CD4-positive, CD25-positive, alpha-beta regulatory T cell (primary cell): ENCODE measurements at places on chromosomes 11 and 22. TPM values are rescaled to one million over a fixed set of nuclear protein-coding genes. Genes with fewer than 3 reads are reported as not detected.

Gene KRTAP5-7
- not detected for total RNA-seq

Gene SYT9
- not detected for total RNA-seq

Gene GALNT18
- total RNA-seq = not detected

Gene MRPL16
- total RNA-seq = 26.9 TPM

Gene TNNT3
- 19.4 TPM for total RNA-seq

Gene GRM5
- total RNA-seq = not detected

Gene OR51B4
- total RNA-seq = not detected

- H3K27me3 ChIP-seq = no peaks in the 10 kb centered on the region
- no peak overlapping the region for H3K4me3 ChIP-seq
- no peak for DNase-seq
- H3K4me1 ChIP-seq = no peaks in the 10 kb centered on the region
- no peak overlapping the region for H3K27ac ChIP-seq
These were observed 27.3 kb upstream of the MUC5AC start for GRCh38 chr11:1130276-1131032.

DNA sequence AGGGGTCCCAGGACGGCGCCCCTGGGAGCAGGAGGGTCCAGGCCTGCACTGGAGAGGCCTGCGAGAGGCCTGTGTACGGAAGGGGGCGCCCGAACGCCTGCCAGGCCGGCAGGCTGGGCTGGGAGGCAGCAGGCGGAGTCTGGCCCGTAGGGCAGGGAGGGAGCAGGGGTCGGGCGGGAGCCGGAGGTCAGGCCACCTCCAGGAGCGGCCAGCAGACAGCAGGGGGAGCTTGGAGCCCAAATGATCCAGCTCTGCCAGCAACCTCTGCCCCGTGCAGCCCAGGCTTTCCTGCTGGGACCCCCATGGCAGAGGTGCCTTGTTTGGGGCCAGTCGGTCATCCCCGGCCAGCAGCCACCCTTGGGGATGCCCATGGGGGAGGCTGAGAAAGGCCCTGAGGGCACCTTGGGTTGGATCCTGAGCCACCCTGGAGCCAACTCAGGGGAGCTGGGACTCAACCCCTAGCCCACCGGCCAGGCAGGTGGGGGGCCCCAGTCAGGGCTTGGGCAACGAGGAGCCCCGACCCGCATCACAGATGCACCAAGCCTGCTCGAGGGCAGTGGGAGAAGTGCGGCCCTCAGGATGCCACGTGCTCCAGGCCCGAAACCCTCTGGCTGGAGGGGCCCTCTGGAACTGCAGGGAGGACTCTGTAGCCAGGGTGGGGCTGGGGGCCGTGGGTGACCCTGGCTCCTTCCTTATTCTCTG is 9.6 kb upstream of the SYT8 start:
- DNase-seq = no peak
- H3K4me1 ChIP-seq = no peaks in the 10 kb centered on the region
- no peak overlapping the region for H3K27ac ChIP-seq

DNA sequence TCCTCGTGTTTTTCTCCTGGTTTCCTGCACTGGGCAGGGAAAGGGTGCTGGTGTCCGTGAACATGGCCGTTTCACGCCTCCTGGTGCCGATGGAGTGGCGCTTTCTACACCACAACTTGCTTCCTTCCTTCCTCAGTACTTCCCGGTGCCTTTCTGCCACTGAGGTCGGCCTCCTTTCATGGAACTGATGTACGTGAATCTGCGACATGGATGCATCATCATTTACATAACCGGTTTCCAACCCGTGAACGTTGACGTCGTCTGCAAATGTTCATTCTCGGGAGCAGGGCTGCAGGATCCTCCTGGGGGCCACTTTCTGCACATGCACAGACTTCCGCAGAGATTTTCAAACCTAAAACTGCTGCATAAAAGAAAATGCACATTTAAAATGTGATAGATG is 474.4 kb downstream of the BRD1 start:
- H3K27me3 ChIP-seq = peaks cover 3% of the 10 kb centered on the region
- DNase-seq = no peak
- no peak overlapping the region for H3K27ac ChIP-seq
- H3K4me3 ChIP-seq = no peak overlapping the region

DNA sequence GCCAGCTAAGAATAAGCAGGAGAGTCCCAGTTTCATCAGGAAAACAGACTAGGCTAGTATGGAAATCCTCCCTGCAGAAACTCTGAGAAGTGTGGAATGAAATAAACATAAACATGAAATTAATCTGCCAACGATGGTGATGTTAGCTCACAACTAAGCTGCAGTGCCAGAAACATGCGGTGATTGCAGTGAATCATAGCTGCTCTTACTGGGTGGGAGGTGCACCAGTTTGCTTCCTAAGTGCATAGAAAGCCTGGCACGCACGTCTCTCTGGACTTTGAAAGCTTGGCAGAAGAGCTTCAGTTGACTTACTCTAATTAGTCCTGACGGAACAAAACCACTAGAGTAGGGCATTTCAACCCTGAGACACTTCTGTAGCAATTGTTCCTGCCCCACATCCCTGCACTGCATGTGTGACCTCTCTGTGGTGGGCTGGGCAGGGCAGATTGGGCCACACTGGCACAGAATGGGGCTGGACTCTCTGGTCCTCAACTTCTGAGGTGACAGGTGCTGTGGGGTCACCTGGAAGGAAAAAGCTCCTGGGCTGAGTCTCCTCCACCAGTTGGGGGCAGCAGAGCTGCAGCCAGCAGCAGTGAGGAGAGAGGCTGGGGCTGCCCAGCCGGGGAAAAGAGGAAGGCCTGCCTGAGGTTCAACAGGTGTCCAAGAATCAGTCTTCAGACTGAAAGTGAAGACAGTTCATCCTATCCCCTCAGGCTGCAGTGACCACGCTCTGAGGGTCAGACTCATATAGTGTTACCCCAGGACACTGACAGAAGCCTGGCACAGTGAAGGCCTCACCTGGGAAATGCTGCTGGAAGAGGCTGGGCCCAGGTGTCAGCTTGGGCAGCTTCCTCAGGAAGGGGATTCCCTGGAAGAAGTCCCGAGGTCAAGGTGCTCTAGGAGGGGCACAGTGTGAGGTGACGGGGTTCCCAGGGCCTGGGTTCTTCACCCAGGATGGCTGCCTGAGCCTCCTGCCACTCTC is 40.5 kb downstream of the GGTLC2 start:
- no peak overlapping the region for H3K27ac ChIP-seq
- no peaks in the 10 kb centered on the region for H3K27me3 ChIP-seq
- H3K4me3 ChIP-seq = no peak overlapping the region
- no peaks in the 10 kb centered on the region for H3K4me1 ChIP-seq
- H3K36me3 ChIP-seq = no peaks in the 10 kb centered on the region
- DNase-seq = no peak

GRCh38 chr22:44311104-44311854 is 1.5 kb downstream of the SHISAL1 start:
- peaks cover 3% of the 10 kb centered on the region for H3K4me1 ChIP-seq
- no peaks in the 10 kb centered on the region for H3K27me3 ChIP-seq
- DNase-seq = no peak
- H3K4me3 ChIP-seq = no peak overlapping the region

DNA sequence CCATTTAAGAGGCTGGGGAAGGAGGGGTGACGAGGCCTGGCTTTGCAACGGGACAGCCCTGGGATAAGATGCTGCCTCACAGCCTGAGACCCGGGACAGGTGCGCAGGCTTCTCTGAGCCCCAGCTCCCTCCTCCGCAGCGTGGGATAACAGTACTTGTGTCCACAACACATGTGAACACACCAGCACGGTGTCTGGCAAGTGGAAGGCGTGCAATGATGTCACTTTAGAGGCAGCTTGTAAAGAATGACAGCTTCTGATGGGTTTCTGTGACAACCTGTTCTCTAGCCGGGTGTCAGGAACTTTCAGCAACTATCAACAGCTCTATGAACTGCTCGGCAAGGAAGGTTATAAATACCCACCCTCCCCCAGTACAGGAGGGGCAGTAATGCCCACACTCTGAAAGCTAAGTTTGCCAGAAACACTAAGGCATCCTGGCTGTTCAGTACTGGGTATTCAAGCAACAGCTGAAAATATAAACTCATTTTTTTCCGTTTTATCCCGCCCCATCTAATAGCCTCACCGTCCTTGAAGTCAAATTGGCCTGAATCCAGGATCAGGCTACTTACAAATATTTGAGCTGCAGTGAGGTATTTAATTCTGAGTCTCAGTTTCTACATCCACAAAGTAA is 59.7 kb downstream of the MYH9 start:
- no peak for DNase-seq
- no peaks in the 10 kb centered on the region for H3K27me3 ChIP-seq
- peaks cover 74% of the 10 kb centered on the region for H3K36me3 ChIP-seq

DNA sequence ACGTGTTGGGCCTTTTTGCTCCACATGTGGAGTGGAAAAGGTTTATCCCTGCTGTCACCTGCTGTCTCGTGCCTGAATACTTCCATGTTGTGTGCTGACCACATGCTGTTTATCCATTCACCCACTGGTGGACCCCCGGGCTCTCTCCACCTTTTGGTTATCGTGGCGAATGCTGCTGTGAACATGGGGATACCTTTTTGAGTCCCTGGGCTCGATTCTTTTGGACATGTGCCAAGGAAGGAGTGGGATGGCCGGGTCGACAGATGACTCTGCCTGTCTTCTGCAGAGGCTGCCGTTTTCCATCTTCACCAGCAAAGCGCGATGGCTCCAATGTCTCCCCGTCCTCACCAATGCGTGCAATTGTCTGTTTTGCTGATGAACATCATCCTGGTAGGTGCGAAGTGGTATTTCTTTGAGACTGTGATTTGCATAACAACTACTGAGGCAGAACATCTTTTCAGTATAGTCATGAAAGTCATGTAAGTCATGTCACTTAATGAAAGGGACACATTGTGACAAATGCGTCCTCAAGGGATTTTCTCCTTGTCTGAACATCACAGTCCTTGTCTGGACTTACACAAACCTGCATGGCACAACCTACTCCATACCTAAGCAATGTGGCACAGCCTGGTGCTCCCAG is 758.7 kb downstream of the BRD1 start:
- DNase-seq = no peak
- H3K27me3 ChIP-seq = no peaks in the 10 kb centered on the region
- H3K4me1 ChIP-seq = no peaks in the 10 kb centered on the region
- H3K27ac ChIP-seq = no peak overlapping the region
- no peaks in the 10 kb centered on the region for H3K36me3 ChIP-seq

- H3K27me3 ChIP-seq = no peaks in the 10 kb centered on the region
- no peak for DNase-seq
- H3K27ac ChIP-seq = no peak overlapping the region
- no peaks in the 10 kb centered on the region for H3K36me3 ChIP-seq
- H3K4me1 ChIP-seq = peaks cover 54% of the 10 kb centered on the region
- peak overlapping the region; percentile 44 for H3K4me3 ChIP-seq
These were observed 758 bp downstream of the MCAM start for GRCh38 chr11:119316016-119316728.

GRCh38 chr22:43996170-43996980 is 27.7 kb upstream of the PARVB start:
- no peaks in the 10 kb centered on the region for H3K27me3 ChIP-seq
- peaks cover 27% of the 10 kb centered on the region for H3K36me3 ChIP-seq

GRCh38 chr22:37601540-37602442 is 6.8 kb upstream of the GGA1 start:
- DNase-seq = no peak
- H3K4me3 ChIP-seq = no peak overlapping the region
- H3K27me3 ChIP-seq = no peaks in the 10 kb centered on the region
- H3K36me3 ChIP-seq = no peaks in the 10 kb centered on the region
- H3K4me1 ChIP-seq = peaks cover 21% of the 10 kb centered on the region
- no peak overlapping the region for H3K27ac ChIP-seq

- DNase-seq = no peak
- H3K36me3 ChIP-seq = no peaks in the 10 kb centered on the region
- H3K27me3 ChIP-seq = no peaks in the 10 kb centered on the region
These were observed 36.6 kb downstream of the RPL27A start for GRCh38 chr11:8719211-8719649.

DNA sequence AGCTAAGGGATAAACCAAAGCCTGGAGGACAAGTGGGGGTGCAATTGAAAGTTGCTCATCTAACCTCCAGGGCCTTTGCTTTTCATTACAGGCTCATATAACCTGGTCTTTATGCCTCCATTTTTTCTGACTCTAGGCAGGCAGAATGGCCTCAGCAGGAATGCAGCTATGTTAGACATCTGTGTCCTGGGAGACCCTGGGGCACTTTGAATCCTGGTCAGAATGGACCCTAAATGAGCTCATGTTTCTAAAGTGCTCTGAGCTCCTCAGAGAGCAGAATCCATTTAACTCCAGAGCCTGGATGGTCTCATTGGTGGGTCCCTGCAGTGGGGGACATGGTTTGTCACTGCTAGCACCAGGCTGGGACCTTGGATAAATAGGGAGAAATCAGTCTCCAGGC is 177.3 kb downstream of the KIRREL3 start:
- H3K27ac ChIP-seq = no peak overlapping the region
- no peaks in the 10 kb centered on the region for H3K27me3 ChIP-seq
- no peak overlapping the region for H3K4me3 ChIP-seq
- H3K4me1 ChIP-seq = no peaks in the 10 kb centered on the region

GRCh38 chr22:27080863-27081262 is 423.5 kb downstream of the MIAT start:
- H3K27ac ChIP-seq = no peak overlapping the region
- DNase-seq = no peak
- H3K4me3 ChIP-seq = no peak overlapping the region

GRCh38 chr22:24727218-24727851 is 47.2 kb downstream of the PIWIL3 start:
- DNase-seq = no peak
- no peaks in the 10 kb centered on the region for H3K36me3 ChIP-seq
- no peaks in the 10 kb centered on the region for H3K4me1 ChIP-seq

GRCh38 chr11:86735451-86736290 is 63.3 kb upstream of the ME3 start:
- H3K4me3 ChIP-seq = no peak overlapping the region
- no peaks in the 10 kb centered on the region for H3K4me1 ChIP-seq
- DNase-seq = no peak
- H3K27me3 ChIP-seq = no peaks in the 10 kb centered on the region
- no peaks in the 10 kb centered on the region for H3K36me3 ChIP-seq

DNA sequence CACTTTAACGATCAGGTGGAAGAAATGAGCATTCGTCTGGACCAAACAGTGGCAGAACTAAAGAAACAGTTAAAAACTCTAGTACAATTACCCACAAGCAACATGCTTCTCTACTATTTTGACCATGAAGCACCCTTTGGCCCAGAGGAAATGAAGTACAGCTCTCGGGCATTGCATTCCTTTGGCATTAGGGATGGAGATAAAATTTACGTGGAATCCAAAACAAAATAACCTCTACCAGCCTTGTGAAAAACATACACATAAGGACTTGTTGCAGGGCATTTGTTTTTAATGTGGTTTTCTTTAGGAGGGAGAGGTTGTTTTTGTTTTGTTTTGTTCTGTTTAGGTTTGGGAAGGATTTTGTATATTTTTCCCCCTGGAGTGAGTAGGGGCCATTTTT is 14.2 kb upstream of the TECTA start:
- no peaks in the 10 kb centered on the region for H3K4me1 ChIP-seq
- no peak for DNase-seq
- H3K4me3 ChIP-seq = no peak overlapping the region
- peaks cover 18% of the 10 kb centered on the region for H3K36me3 ChIP-seq
- no peak overlapping the region for H3K27ac ChIP-seq
